NCI-H1694 (cell line): ENCODE measurements at places on chromosomes 6 and 20.

DNA sequence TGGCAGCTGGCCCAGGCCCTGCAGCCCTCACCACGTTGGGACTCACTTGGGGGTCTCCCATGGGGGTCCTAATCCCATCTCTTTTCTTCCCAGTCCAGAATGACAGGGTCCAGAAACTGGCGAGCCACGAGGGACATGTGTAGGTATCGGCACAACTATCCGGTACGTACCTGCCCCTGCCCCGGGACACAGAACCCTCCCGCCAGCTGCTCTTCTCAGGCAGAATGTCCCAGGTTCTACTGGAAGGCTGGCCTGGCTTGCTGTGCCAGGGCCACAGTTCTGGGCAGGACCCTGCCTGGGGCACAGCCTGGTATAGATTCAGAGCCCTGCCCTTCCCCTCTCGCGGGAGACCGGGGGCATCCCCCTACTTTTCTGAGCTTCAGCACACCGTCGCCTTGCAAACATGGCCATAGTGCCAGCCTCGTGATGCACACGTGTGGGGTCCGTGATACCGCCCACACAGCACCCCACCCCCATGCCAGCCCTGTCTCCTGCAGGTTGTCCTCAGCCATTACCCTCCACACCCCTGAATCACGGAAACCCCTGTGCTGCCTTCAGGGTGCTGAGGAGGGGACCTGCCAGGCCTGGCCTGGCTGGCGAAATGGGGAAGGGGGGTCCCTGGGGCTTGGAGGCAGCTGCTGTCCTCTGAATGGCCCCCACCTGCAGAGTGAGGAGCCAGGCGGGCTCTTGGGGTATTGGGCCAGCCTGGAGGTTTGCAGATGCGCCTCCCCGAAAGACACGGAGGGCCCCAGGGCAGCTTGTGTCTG, 3.0 kb downstream of the OGFR start:
- DNase-seq: no peak

DNA sequence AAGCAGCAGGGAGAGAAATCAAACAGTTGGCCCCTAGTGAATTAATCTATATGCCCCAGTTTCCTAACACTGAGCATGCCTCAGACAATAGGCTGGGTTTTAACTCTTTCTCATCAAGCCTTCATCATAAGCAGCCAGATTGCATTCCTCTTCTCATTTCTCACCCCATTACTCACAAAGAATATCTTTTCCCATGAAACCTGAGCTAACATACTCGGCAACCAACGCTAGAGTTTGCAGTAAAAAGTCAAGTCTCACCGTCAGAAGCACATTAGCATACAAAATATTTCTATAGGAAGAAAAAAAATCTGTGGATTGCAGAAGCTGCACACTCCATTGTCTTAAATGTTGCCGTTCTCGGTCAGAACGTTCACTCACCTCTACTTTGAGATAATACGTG, 429.9 kb upstream of the ARID1B start:
- no peak for DNase-seq

- DNase-seq: peak; percentile 1
Measured at GRCh38 chr6:19059102-19059501, 672.0 kb downstream of the RNF144B start.

DNA sequence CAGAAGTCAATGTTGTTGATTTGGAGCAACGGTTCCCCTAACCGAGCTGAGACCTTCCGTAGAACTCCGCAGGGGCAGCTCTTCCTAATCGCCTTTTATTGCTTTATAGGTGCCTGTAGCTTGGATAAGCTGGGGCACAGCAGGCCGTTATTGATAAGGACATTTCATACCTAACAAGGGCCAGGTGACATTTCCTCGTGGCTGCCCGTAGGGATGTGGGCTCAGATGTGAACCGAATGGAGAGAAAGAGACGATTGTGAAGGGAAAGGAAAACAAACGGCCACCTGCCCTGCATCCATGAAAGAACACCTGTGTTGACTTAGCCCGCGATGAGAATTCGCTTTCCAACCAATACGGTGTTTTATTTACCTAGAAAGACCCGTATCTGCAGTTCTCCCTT, 53.3 kb upstream of the DACT2 start:
- DNase-seq: no peak

DNA sequence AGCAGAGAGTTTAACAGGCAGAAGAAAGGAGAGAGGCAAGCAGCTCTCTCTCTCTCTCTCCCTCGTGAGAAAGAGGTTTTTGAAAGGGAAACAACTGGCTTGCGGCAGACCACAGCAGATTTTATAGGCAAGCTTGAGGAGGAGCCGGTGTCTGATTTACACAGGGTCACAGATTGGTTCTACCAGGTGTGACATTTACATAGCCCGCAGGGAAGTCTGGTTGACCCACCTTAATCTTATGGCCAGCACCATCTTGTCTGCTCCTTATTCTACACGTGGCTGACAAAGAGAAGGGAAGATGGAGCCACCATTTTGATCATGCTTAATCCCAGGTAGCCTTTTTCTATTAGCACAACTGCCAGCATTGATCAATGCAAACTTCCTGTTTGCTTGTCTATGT, 65.4 kb downstream of the OR2J2 start:
- no peak for DNase-seq

GRCh38 chr6:83518816-83519480, 6.6 kb downstream of the PRSS35 start:
- DNase-seq: no peak

GRCh38 chr6:4358414-4359107, 223.2 kb upstream of the ECI2 start:
- no peak for DNase-seq

GRCh38 chr6:148761527-148762011, 14.7 kb downstream of the UST start:
- DNase-seq: no peak

DNA sequence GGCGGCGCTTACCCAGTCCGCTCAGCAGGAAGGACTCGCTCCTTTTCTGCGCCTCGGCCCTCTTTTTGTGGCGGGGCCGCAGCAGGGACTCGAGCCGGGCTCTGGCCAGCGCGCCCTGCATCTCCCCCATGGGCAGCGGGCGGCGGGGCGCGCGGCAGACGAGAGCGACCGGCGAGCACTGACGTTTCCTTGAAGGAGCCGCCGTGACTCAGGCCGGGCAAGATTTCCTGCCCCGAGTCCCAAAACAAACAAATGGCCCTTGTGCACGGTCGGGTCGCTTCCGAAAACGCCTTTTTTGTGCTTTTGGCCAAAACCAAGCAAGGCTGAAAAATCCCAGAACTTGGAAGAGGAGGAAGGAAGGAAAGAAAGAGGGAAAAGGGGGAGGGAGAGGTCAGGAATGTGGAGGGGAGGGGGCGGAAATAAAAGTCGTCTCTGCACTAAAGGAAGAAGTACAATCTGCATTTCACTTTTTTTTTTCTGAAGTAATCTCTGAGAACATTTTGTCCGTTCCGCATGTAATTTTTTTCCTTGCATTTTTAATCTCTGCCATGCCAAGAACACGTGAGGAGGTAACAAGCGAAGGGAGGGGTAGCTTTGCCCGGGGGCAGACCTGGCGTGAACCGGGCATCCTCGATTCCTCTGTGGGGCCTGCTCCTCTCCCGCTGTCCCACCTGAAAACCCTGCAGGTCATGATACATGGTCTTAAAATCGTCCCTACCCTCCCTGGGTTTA, 123.3 kb upstream of the SLC2A12 start:
- no peak for DNase-seq

- DNase-seq: no peak
Measured at GRCh38 chr6:107620732-107621131, 130.8 kb downstream of the SOBP start.

GRCh38 chr6:48567016-48567415, 456.0 kb upstream of the PTCHD4 start:
- DNase-seq: no peak

- no peak for DNase-seq
Measured at GRCh38 chr20:43584448-43585136, 6.1 kb upstream of the IFT52 start.

- DNase-seq: no peak
Measured at GRCh38 chr6:150641398-150642139, 41.9 kb downstream of the PLEKHG1 start.

DNA sequence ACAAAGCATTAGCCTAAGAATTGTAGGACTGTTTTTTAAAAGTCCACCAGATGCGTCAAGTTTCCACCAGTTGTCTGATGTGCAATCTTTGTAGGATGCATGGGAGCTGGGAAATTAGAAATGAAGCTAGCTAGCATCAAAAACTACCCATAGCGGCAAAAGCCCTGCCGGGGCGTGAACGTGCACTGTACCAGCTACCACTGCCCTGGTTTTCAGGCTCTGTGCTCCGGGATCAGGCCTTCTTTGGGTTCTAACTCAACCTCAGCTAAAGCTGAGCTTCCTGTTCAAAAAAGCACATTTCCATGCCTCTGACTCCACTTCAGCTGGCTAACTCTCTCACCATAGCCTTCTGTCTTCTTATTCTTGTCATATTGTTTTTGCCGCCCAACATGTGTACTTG, 26.9 kb upstream of the FUCA2 start:
- DNase-seq: no peak

- no peak for DNase-seq
Measured at GRCh38 chr6:11067348-11067747, 23.2 kb upstream of the ELOVL2 start.
